Spinal cord (tissue), 10 donors: ENCODE measurements at places on chromosomes 2 and 18. TPM values are rescaled to one million over a fixed set of nuclear protein-coding genes. Genes with fewer than 3 reads are reported as not detected.
A peak's percentile ranks its signal among the peaks of the same experiment; 100 is the strongest.

The MYOM1 gene
- 9.6 TPM for total RNA-seq

The GPR75 gene
- total RNA-seq = 10.0 TPM

The SH3BP4 gene
- total RNA-seq = 29.6 TPM

The IL37 gene
- total RNA-seq = 0.28 TPM

The SCN7A gene
- total RNA-seq = 24.0 TPM

The ANKRD36C gene
- total RNA-seq = 113 TPM

The ANKRD30B gene
- 0.20 TPM for total RNA-seq

The CYP27A1 gene
- 12.1 TPM for total RNA-seq

The TIGD1 gene
- total RNA-seq = 5.9 TPM

The ZNF521 gene
- 64.4 TPM for total RNA-seq

The SPP2 gene
- 0.22 TPM for total RNA-seq

The ESPNL gene
- 4.3 TPM for total RNA-seq

The SPEG gene
- 12.2 TPM for total RNA-seq

The MROH2A gene
- total RNA-seq = not detected

DNA sequence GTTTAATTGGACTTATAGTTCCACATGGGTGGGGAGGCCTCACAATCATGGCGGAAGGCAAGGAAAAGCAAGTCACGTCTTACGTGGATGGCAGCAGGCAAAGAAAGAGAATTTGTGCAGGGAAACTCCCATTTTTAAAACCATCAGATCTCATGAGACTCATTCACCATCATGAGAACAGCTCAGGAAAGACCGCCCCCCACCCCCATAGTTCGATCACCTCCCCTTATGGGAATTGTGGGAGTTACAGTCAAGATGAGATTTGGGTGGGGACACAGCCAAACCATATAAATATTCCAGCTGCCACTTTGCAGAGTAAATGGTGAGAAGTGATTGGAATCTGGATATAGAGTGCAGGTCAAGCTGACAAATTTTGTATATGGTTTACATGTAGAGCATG lies 187.4 kb downstream of the ARL4C start:
- H3K4me3 ChIP-seq = no peak overlapping the region
- H3K27ac ChIP-seq = no peak overlapping the region
- H3K36me3 ChIP-seq = no peaks in the 10 kb centered on the region
- DNase-seq = no peak

- no peaks in the 10 kb centered on the region for H3K27me3 ChIP-seq
- DNase-seq = no peak
- no peak overlapping the region for H3K27ac ChIP-seq
Observed at GRCh38 chr2:6676241-6676640, 189.5 kb downstream of the CMPK2 start.

DNA sequence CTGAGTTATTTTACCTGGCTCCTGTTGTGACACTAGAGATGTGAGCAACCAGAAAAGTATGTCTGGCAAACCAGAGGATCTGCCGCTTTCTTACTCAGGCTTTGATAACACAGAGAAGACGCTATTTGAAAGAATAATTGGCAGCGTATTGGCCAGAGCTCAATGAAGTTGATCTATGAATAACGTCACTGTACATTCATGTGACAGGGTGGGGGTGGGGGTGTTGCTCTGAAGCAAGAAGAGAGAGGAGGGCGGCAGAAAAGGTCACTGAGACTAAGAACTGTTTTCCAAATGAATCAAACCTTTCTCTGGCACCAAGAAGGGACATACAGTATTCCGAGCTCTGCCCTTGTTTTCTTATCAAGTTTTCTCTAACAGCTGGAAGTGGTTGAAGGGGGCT lies 1.7 kb upstream of the ONECUT2 start:
- no peaks in the 10 kb centered on the region for H3K36me3 ChIP-seq
- no peak for DNase-seq
- H3K4me3 ChIP-seq = no peak overlapping the region
- H3K4me1 ChIP-seq = peaks cover 43% of the 10 kb centered on the region
- H3K27ac ChIP-seq = no peak overlapping the region

DNA sequence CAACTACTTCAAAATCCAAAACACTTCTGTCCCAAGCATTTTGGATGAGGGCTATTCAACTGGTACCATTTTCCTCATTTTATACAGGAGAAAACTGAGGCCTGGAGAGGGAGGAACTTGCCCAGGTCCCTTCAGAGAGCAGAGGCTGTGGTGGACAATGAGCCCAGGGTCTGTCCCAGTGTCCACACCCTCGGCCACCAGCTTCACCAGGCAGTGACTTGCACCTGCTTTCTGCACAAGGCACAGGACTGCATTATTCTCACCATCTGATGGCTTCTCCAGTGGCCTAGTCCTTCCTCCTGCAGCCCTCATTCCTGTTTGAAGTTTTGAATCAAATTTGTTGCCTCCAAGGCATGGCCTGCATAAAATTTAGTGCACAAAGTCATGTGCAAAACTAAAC lies 53.3 kb downstream of the RNF144A start:
- H3K27me3 ChIP-seq = no peaks in the 10 kb centered on the region
- H3K4me1 ChIP-seq = peaks cover 18% of the 10 kb centered on the region
- no peak overlapping the region for H3K4me3 ChIP-seq
- DNase-seq = no peak
- H3K36me3 ChIP-seq = peaks cover 9% of the 10 kb centered on the region
- H3K27ac ChIP-seq = no peak overlapping the region

- peaks cover 5% of the 10 kb centered on the region for H3K4me1 ChIP-seq
- H3K27ac ChIP-seq = no peak overlapping the region
- no peak overlapping the region for H3K4me3 ChIP-seq
- no peaks in the 10 kb centered on the region for H3K27me3 ChIP-seq
- H3K36me3 ChIP-seq = no peaks in the 10 kb centered on the region
- DNase-seq = peak; percentile 70
Observed at GRCh38 chr2:72263776-72264060, 116.1 kb upstream of the CYP26B1 start.

- no peaks in the 10 kb centered on the region for H3K4me1 ChIP-seq
- no peaks in the 10 kb centered on the region for H3K27me3 ChIP-seq
- DNase-seq = no peak
- H3K27ac ChIP-seq = no peak overlapping the region
- no peaks in the 10 kb centered on the region for H3K36me3 ChIP-seq
- no peak overlapping the region for H3K4me3 ChIP-seq
Observed at GRCh38 chr18:54783139-54783538, 45.1 kb upstream of the RAB27B start.

- H3K4me3 ChIP-seq = peak overlapping the region; percentile 94
- peaks cover 3% of the 10 kb centered on the region for H3K4me1 ChIP-seq
- no peaks in the 10 kb centered on the region for H3K27me3 ChIP-seq
Observed at GRCh38 chr2:186590759-186591505, 1.1 kb downstream of the ITGAV start.

GRCh38 chr2:19355931-19356544 lies 2.4 kb downstream of the OSR1 start:
- peak overlapping the region; percentile 64 for H3K27ac ChIP-seq
- peaks cover 54% of the 10 kb centered on the region for H3K4me1 ChIP-seq
- H3K27me3 ChIP-seq = peaks cover 99% of the 10 kb centered on the region
- H3K36me3 ChIP-seq = no peaks in the 10 kb centered on the region

GRCh38 chr2:97993926-97994325 lies 1.8 kb downstream of the TMEM131 start:
- peaks cover 14% of the 10 kb centered on the region for H3K4me1 ChIP-seq
- DNase-seq = no peak
- no peak overlapping the region for H3K27ac ChIP-seq
- H3K4me3 ChIP-seq = peak overlapping the region; percentile 64

GRCh38 chr2:217482056-217482710 lies 520.6 kb downstream of the TNS1 start:
- H3K27me3 ChIP-seq = no peaks in the 10 kb centered on the region
- no peaks in the 10 kb centered on the region for H3K36me3 ChIP-seq
- H3K27ac ChIP-seq = no peak overlapping the region
- no peak for DNase-seq
- no peak overlapping the region for H3K4me3 ChIP-seq

- H3K27me3 ChIP-seq = no peaks in the 10 kb centered on the region
- H3K36me3 ChIP-seq = no peaks in the 10 kb centered on the region
- H3K27ac ChIP-seq = no peak overlapping the region
- H3K4me3 ChIP-seq = no peak overlapping the region
Observed at GRCh38 chr2:148027822-148028221, 6.9 kb downstream of the MBD5 start.

DNA sequence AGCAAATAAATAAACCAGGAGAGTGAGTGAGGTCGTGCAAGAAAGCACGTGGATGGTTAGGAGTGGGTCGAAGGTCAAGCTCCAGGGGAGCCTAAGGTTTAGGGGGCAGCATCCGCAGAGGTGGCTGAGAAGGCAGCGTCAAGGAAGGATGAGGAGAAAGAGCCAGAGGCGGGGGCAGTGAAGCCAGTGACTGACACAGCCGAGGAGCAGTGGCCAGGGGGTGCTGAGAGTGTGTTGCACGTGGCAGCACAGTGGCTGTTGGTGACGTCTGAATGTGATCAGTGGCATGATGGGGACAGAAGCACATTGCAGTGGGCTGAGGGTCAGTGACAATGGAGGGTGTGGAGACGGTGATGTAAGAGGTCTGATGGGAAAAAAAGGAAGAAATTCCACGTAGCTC lies 13.7 kb upstream of the FHL2 start:
- H3K27me3 ChIP-seq = peaks cover 2% of the 10 kb centered on the region
- no peak overlapping the region for H3K4me3 ChIP-seq
- H3K4me1 ChIP-seq = peaks cover 5% of the 10 kb centered on the region
- DNase-seq = no peak
- no peak overlapping the region for H3K27ac ChIP-seq

- no peak overlapping the region for H3K4me3 ChIP-seq
- no peaks in the 10 kb centered on the region for H3K36me3 ChIP-seq
- H3K27ac ChIP-seq = no peak overlapping the region
- no peaks in the 10 kb centered on the region for H3K27me3 ChIP-seq
Observed at GRCh38 chr2:189698020-189698887, 23.8 kb downstream of the ANKAR start.

- peaks cover 66% of the 10 kb centered on the region for H3K36me3 ChIP-seq
- no peak overlapping the region for H3K4me3 ChIP-seq
- DNase-seq = no peak
- H3K4me1 ChIP-seq = no peaks in the 10 kb centered on the region
- no peaks in the 10 kb centered on the region for H3K27me3 ChIP-seq
Observed at GRCh38 chr2:85318222-85319074, 9.3 kb downstream of the TGOLN2 start.

- H3K27ac ChIP-seq = no peak overlapping the region
- no peaks in the 10 kb centered on the region for H3K27me3 ChIP-seq
- no peak overlapping the region for H3K4me3 ChIP-seq
- peaks cover 7% of the 10 kb centered on the region for H3K36me3 ChIP-seq
Observed at GRCh38 chr2:48488545-48488944, 41.4 kb upstream of the STON1 start.

GRCh38 chr2:64404002-64404731 lies 49.8 kb upstream of the LGALSL start:
- no peaks in the 10 kb centered on the region for H3K27me3 ChIP-seq
- no peaks in the 10 kb centered on the region for H3K36me3 ChIP-seq
- peak overlapping the region; percentile 87 for H3K27ac ChIP-seq
- DNase-seq = peak; percentile 80
- peaks cover 45% of the 10 kb centered on the region for H3K4me1 ChIP-seq

- no peaks in the 10 kb centered on the region for H3K27me3 ChIP-seq
- no peak for DNase-seq
- H3K4me3 ChIP-seq = no peak overlapping the region
- peak overlapping the region; percentile 90 for H3K27ac ChIP-seq
- no peaks in the 10 kb centered on the region for H3K36me3 ChIP-seq
Observed at GRCh38 chr18:80108121-80108536, 933 bp upstream of the ADNP2 start.

DNA sequence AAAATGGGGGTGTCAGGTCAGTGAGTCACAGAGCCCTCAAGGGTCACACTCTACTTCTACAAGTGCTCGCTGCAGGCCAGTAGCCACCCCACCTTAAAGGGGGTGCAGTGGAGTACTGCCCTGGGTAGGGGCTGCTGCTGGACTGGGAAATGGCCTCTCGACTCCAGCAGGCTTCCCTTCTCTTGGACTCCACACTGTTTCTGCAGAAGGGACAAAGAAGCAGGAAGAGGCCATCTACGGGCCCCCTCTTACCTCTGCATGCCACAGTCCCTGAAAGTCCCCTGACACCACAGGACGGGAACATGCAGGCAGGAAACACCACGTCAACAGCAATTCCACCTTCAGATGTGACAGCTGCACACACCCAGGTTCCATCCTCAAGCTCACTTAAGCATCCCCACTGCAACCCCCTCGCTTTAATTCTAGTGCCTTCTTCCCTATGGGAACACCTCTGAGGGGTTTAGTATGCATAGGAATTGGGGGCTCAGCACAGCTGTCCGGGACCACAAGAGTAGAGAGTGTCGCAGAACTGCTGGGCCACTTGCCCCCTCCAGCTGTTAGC lies 22.3 kb downstream of the SNED1 start:
- no peaks in the 10 kb centered on the region for H3K36me3 ChIP-seq
- DNase-seq = no peak
- H3K4me1 ChIP-seq = no peaks in the 10 kb centered on the region
- H3K27ac ChIP-seq = no peak overlapping the region
- H3K4me3 ChIP-seq = no peak overlapping the region

GRCh38 chr2:241366678-241367077 lies 10.6 kb downstream of the FARP2 start:
- peaks cover 9% of the 10 kb centered on the region for H3K4me1 ChIP-seq
- DNase-seq = no peak
- no peak overlapping the region for H3K4me3 ChIP-seq
- H3K36me3 ChIP-seq = no peaks in the 10 kb centered on the region
- no peaks in the 10 kb centered on the region for H3K27me3 ChIP-seq

DNA sequence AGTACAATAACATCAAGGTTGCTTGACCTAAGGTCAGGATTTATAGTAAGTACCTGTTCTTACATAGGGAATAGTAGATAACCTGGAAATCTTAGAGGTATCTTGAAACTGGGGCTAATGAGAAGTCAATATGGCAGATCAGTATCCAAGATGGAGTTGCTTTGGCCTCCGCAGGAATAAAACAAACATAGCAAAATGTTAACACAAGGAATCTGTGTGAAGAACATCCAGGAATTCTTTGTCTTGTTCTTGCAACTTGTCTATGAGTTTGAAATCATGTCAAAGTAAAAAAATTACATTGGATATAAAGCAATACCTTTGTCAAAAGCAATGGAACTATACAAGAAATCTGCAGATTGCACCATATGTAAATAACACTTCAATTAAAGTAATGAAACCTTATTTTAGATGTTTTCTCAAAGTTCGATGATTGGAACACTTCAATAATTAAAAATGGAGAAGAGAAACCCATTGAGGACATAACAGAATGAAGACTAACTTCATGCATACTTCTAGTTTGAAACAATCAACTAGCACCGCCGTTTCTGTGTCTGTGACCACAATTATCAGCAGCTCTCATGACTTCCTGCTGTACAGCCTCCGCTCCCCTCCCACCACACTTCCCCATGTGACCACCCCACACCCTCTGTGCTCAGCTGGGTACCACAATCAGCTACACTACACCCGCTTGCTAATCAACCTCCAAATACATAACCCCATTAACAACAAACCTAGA lies 27.6 kb downstream of the C2orf76 start:
- no peak overlapping the region for H3K27ac ChIP-seq
- H3K4me3 ChIP-seq = no peak overlapping the region
- H3K27me3 ChIP-seq = no peaks in the 10 kb centered on the region
- H3K4me1 ChIP-seq = no peaks in the 10 kb centered on the region

GRCh38 chr18:24362757-24363156 lies 34.9 kb downstream of the OSBPL1A start:
- H3K27ac ChIP-seq = no peak overlapping the region
- H3K4me3 ChIP-seq = no peak overlapping the region
- no peaks in the 10 kb centered on the region for H3K4me1 ChIP-seq
- no peaks in the 10 kb centered on the region for H3K27me3 ChIP-seq
